ENCODE measurements at places on chromosomes 6 and 20.

GRCh38 chr20:59850018-59850641 is 83.3 kb downstream of the SYCP2 start:
- peak; percentile 29 for DNase-seq

GRCh38 chr6:8375916-8376315 is 59.4 kb downstream of the SLC35B3 start:
- DNase-seq = no peak

GRCh38 chr6:109393157-109393885 is 11.1 kb upstream of the CD164 start:
- no peak for DNase-seq

- DNase-seq = no peak
Measured at GRCh38 chr6:19465256-19465655, 371.9 kb upstream of the ID4 start.

- DNase-seq = no peak
Measured at GRCh38 chr6:150723857-150724256, 124.2 kb downstream of the PLEKHG1 start.

- peak; percentile 97 for DNase-seq
Measured at GRCh38 chr6:4603291-4603690, 172.9 kb upstream of the CDYL start.

Data from inflammatory macrophage treated with lipopolysaccharide for 4 hours (primary cell).